Smooth muscle cell of the brain vasculature (primary cell): ENCODE measurements at places on chromosomes 7 and 10.

- DNase-seq = no peak
Measured at GRCh38 chr10:34716958-34717357, 98.1 kb downstream of the PARD3 start.

DNA sequence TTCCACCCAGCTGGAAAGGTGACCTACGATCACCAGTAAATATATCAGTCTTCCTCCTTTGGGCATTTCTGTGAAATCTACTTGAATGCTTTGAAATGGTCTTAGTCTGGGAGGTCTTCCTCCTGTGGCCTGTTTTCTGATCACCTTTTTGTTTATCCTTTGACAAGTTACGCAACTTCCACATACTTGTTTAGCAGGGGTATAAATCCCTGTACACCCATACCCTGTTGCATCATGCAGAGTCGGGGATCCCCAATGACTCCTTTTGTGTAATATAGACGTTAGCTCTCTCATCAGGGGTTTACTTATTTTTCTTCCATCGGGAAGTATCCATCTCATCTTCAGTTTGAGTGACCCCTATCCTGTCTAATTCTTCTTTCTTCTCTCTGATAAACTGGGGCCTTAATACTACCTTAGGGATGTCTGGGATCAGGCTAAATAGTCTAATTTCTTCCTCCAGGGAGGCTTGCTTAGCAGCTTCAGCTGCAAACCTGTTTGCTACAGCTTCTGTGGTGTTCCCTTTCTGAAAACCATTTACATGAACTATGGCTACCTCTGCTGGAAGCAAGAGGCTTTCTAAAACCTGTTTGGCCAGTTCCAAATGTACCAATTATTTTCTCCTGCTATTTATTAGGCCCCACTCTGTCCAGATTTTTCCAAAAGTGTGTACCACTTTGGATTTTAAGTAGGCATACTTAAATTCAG, 25.8 kb downstream of the MAPK8 start:
- DNase-seq = no peak

- DNase-seq = no peak
Measured at GRCh38 chr10:75107756-75108683, 3.4 kb upstream of the SAMD8 start.

GRCh38 chr7:91020636-91021385, 243.4 kb upstream of the FZD1 start:
- DNase-seq = no peak

- no peak for DNase-seq
Measured at GRCh38 chr10:68870545-68871104, 30.5 kb upstream of the DDX50 start.

GRCh38 chr7:7569081-7569527, 2.4 kb downstream of the MIOS start:
- DNase-seq = no peak

- DNase-seq = no peak
Measured at GRCh38 chr7:80330434-80330833, 181.4 kb downstream of the GNAT3 start.

DNA sequence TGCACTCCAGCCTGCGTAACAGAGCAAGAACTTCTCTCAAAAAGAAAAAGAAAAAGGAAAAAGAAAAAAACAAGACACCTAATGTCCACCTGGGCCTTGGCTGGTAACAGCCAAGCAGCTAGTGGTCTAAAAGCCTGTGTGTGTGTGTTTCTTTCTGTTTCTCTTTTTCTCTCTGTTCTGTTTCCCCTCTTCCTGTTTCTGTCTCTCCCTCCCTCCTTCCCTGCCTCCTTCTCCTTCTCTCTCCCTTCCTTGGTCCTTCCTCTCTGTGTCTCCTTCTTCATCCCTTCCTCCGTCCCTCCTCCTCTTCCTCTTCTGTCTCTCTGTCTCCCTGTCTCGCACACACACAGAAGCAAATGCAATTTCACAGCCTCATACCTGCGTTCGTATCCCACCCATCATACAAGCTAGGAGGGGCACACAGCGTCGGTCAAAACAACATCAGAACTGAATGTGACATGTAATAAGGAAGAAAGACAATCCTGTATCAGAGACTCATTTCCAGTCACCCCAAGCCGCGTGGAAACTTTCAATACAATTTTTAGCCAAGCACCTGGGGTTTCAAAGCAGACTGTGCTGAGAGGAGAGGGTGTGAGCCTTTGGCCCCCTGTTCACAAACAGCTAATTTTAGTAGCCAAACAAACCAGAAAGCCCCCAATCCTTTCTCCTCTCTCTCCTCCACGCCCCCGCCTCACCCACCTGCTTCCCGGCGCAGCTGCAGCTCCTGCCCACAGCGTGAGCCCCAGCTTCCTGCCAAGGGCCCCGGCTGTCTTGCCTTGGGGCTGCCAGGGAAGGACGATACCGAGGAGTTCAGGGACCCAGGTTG, 50.2 kb upstream of the GNA12 start:
- no peak for DNase-seq

DNA sequence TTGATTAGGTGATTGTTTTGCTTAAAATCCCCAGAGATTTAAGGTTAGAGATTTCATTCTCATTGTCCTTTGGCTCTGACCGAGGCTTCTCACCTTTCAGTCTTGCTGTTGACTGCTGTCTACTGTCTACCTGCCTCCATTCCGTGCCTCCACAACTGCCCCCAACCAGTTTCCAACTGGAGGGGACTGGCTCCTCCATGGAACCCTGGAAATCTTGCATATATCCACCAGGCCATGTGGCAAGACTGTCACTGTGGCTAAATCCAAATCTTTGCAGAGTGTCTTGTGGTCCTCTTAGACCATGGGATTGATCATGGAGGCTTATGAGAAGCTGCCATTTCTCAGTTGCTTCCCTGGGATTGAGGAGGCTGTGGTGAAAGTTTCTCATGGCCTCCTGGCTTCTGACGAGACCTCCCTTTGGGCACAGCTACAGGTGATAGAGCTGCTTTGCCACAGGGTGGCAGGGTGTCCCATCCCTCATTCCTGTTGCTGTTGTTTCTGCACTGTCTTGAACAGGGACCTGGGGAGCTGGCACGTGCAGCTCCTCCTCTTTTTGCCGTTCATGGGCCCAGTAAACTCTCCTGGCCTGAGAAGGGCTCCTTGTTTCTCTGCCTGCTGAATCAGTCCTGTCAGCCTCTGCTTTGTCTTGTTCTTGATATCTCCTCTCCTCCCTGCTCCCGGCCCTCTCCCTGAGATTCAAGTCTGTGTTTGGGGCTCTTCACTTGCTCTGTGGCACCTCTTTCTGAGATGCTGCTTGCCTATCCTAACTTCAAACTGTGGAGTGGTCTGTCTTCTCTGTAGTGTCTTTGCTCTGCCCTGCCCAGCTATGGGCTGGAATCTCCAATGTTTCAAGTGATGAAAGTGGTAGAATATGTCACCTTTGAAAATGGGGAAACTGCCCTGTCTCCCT, 63.6 kb upstream of the IGFBP3 start:
- no peak for DNase-seq

DNA sequence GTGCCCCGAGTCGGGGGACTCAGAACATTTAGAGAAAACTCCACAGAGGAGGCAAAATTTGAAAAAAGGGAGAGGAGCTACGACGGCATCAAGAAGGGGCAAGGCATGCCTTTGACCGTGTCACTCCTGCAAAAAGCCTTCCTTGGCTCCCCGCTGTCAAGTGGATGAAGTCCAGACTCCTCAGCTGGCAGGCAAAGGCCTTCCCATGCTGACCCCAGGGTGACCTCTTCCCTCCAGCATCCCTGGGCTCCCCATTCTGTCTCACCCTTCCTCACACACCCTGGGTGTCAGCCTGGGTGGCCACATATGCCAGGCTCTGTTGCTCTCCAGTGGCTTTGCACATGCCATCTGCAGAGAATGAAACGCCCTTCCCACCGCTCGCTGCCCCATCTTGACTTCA, 88.4 kb upstream of the ZMIZ1 start:
- DNase-seq = no peak

GRCh38 chr10:83612050-83612449, 527.3 kb upstream of the GHITM start:
- no peak for DNase-seq

- DNase-seq = no peak
Measured at GRCh38 chr10:132183046-132183445, 3.7 kb upstream of the DPYSL4 start.

DNA sequence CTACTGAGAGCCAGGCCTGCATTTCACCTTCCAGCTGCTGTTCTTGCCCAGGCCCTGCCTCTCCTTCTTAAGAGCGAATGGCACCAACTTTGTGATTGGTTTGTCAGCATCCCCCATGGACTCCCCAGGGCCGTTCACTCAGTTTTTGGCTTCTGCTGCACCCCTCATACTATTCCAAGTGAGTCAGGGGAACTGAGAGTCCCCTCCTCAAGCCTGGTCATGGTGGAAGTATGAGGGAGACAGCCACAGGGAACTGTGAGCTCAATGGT, 62.4 kb upstream of the ANTXRL start:
- no peak for DNase-seq

GRCh38 chr7:22427104-22427503, 70.2 kb upstream of the RAPGEF5 start:
- DNase-seq = no peak

DNA sequence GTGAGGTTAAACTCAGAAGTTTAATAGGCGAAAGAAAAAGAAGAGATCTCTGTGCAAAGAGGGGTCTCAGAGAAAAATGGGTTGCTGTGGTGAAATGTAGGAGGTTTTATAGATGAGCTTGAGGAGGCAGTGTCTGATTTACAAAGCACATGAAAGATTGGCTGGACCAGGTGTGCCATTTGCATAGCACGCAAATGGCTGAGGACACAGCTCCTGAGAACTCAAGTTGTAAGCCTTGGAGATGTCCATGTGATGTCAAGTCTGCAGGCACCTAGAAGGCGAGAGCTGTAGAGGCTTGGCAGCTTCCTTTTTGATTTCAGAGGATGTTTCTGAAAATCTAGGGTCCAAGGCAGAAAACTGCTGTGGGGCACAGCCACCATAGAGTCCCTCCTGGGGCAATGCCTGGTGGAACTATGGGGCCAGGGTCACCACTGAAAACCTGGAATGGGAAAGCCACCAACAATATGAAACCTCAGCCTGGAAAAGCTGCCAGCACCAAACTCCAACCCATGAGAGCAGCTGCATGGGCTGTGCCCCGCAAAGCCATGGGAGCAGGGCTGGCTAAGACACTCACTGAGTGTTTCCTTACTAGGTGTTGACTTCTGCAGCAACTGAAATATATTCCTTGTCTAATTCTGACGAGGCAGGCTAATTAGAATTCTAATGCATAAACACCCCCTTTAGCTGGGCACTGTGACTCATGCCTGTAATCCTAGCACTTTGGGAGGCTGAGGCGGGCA, 96.9 kb upstream of the TNS3 start:
- no peak for DNase-seq

- no peak for DNase-seq
Measured at GRCh38 chr10:11324761-11325321, 286.6 kb downstream of the USP6NL start.

DNA sequence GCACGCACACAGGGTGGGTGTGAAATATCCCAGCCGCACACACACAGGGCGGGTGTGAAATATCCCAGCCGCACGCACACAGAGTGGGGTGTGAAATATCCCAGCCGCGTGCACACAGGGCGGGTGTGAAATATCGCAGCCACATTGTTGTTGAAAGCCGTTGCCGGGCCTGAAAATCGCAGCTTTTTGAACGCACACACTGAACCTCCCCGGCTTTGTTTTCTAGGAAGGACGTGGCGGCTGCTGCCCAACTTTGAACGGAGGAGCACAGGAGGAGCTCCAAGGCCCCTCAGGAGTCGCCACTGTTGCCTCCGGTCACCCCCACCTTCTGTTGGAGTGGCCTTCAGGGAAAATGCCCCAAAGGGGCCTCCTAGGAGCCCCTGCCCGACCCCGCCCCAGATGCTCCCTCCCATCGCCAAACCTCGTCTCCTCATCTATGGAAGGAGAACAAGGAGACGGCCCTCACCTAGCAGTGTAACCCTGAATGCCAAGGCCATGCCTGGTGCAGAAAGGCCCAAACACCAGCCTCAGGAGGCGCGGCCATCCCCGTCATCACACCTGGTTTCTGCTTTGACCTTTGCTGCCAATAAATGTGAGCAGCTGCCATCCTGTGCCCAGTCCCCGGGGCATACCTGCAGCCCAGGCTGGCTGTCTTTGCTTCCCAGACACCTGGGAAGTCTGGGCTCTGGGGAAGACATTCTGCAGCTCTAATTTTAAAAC, 318.6 kb downstream of the PTPRN2 start:
- DNase-seq = no peak

- no peak for DNase-seq
Measured at GRCh38 chr7:117395743-117396142, 31.6 kb downstream of the ASZ1 start.

DNA sequence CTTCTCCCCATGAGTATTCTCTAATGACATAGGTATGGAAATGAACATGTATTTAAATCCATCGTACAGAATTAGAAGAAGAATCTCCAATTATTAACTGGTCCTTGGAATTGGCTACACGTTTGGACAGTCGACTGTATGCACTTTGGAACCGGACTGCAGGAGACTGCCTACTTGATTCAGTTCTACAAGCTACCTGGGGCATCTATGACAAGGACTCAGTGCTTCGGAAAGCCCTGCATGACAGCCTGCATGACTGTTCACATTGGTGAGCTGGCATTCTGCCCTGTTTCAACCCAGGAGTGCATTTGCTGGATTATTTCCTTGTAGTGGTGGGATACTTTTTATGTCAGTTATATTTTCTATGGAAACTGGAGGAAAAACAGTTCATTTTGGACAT, 32.2 kb downstream of the ZRANB1 start:
- DNase-seq = no peak

DNA sequence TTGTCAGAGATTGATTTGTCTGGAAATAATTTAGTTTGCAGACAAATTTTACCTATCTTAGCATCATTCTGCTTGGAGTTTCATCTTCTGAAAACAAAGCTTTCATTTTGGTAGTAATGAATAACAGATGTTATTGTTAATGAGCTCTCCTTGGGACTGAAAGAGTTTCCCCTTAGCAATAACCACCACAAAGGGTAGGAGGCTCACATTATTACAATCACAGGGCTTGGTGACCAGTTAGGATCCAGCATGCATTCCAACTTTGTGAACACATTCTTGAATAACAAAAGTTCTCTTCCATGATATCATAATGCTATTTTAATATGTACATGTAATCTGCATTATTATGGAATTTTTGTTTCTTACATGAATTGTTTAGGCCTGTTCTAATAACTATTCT, 148.8 kb upstream of the VWC2 start:
- DNase-seq = no peak

GRCh38 chr10:35639728-35640401, 2.2 kb downstream of the FZD8 start:
- DNase-seq = no peak
